ENCODE measurements at places on chromosomes 3 and 15. TPM values are rescaled to one million over a fixed set of nuclear protein-coding genes. Genes with fewer than 3 reads are reported as not detected.

- no peak overlapping the region for H3K4me3 ChIP-seq
- no peaks in the 10 kb centered on the region for H3K36me3 ChIP-seq
- no peaks in the 10 kb centered on the region for H3K27me3 ChIP-seq
- no peak overlapping the region for H3K27ac ChIP-seq
- DNase-seq = no peak
Observed at GRCh38 chr15:96893159-96893906, 562.8 kb downstream of the NR2F2 start.

TGM4 gene
- total RNA-seq = not detected

DNA sequence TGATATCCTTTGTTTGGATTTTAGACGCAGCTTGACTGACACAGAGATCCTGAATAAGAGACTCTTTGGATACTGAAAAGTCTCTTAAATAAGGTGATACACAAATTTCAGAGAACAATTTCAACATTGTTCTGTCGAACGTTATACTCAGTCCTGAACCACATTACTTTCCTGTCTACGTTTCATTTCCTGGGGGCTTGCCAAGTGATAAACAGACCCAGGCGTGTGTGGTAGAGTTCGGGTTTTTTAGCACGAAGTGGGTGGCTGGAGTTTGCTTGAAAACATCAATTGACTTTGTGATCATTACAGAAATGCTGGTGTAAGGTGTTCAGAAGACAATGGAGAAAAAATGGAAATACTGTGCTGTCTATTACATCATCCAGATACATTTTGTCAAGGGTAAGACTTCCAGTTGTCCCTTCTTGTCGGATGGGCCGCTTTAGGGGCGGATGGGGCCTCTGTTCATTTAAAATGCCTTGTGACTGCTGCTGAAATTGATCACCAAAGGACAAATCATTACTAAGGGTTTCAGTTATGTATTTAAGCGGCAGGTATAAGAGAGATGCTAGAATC, at the start of gene CD96:
CD96 (plus strand) TSS at position 287 of the 573 bp plus-strand sequence; CDS start at position 339, 52 bp downstream.
- no peaks in the 10 kb centered on the region for H3K27me3 ChIP-seq
- H3K36me3 ChIP-seq = peaks cover 3% of the 10 kb centered on the region
- peaks cover 81% of the 10 kb centered on the region for H3K4me1 ChIP-seq
- H3K27ac ChIP-seq = peak within 1 kb of the TSS; percentile 88
- peak within 1 kb of the TSS; percentile 98 for H3K4me3 ChIP-seq
- peak; percentile 46 for DNase-seq

GRCh38 chr15:65263313-65263712, 23.4 kb downstream of the PARP16 start:
- H3K4me1 ChIP-seq = no peaks in the 10 kb centered on the region
- no peak for DNase-seq
- H3K4me3 ChIP-seq = no peak overlapping the region
- H3K27ac ChIP-seq = no peak overlapping the region
- H3K36me3 ChIP-seq = peaks cover 64% of the 10 kb centered on the region
- no peaks in the 10 kb centered on the region for H3K27me3 ChIP-seq

DNA sequence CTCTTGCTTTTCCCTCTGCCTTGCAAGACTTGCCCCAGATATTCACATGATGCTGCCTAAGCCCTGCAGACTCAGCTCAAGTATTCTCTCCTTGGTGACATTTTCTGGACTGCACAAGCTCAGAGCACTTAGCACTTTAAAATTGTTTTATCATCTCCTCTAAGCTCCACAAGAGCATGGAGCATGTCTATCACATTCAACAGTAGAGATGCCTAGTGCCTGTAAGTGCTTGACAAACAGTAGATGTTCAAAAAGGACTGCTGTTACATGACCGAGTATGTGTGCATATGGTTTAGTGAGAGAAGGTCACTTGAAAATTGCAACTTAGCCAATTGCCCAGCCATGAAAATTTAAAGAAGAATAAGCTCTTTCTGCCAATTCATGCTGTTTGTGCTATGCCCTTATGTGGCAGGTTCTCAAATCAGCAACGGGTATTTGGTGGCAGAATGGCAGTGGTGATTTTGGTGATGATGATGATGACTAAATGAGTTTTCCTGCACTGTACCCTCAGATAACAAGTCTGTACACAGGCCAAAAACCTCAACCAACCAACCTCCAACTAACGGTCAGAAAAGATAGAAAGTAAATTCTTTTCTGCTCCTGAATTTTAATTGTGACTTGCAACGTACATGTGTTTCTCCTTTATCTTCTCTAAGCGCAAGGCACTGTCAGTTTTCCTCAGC, 647.2 kb upstream of the UBE2E2 start:
- H3K4me3 ChIP-seq = no peak overlapping the region
- no peaks in the 10 kb centered on the region for H3K36me3 ChIP-seq
- DNase-seq = no peak
- no peak overlapping the region for H3K27ac ChIP-seq
- no peaks in the 10 kb centered on the region for H3K27me3 ChIP-seq

PRR20G gene
- total RNA-seq = not detected

- peak overlapping the region; percentile 74 for H3K27ac ChIP-seq
- H3K4me3 ChIP-seq = peak overlapping the region; percentile 68
- peak; percentile 64 for DNase-seq
- no peaks in the 10 kb centered on the region for H3K36me3 ChIP-seq
Observed at GRCh38 chr3:172107403-172107802, 68.0 kb downstream of the FNDC3B start.

DNA sequence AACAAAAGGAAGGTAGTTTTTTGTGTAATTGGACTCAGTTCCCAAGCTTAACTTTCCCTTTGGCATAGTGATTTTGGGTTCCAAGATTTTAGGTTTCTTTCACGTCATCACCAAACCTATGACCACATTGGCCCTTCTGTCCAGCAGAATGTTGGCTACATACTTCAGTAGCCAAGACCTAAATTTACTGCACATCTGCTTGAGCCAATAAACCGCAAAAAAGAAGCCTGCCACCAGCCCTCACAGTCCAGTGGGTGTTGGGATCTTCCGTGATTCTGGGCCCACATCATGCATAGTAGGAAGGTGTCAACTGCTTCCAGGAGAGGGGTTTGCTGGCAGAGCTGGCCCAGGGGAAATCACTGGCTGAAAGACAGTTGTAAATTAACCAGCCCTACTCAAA, 57.6 kb upstream of the LIPC start:
- no peak overlapping the region for H3K4me3 ChIP-seq
- H3K27ac ChIP-seq = no peak overlapping the region
- no peaks in the 10 kb centered on the region for H3K4me1 ChIP-seq
- no peak for DNase-seq

All from CD4-positive, CD25-positive, alpha-beta regulatory T cell (primary cell).